Bronchial epithelial cell (primary cell): ENCODE measurements at places on chromosomes 4 and X.

GRCh38 chrX:39667191-39667590 is 430.6 kb downstream of the BCOR start:
- DNase-seq: no peak

DNA sequence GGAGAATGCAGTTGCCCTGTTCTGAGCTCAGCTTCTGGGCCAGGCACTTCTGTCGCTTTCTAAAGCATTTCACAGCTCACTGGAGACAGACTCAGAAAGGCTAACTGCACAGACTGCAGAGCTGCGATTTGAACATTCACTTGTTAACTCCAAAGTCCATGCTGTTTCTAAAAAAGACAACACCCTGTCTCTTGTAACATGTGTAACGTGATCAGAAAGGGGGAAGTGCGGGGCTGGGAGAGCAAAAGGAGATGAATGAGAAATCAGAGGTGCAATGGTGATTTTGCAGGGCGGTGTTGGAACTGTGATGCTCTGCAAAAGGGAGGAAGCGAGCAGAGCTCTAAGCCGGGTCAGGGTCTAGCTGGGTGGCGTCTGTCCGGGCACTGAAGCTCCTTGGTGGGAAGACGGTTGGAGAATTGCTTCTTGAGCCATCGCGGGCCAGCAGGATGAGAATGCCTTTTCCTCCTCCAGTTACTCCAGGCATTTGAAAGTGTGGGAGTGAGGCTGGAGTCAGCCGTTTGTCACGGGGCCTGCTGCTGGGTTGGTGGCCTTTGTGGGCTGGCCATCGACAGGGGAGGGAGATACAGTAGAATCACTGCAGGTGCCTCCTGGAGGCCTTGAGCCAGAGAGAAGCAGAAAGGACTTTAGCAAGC is 20.3 kb downstream of the TBC1D14 start:
- no peak for DNase-seq

GRCh38 chrX:153970357-153971123 is 1.1 kb downstream of the HCFC1 start:
- no peak for DNase-seq

DNA sequence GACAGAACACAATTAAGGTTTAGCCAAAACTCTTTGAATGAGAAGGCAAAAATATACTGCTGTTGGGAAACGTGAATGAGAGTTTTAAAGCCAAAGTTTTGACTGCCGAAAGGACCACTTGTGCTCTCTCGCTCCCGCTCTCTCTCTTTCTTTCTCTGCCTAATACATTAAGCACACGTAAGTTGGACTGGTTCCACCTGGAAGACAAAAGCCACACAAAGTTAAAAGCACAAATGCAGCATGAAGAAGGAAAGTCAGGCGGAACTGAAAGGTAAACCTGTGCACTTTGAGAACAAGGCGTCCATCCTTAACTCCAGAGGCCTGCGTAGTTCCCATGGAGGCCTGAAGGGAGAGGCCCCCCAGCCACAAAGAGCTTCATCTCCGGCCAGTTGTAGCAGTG is 1.9 kb downstream of the DCAF12L2 start:
- DNase-seq: no peak

- DNase-seq: no peak
These were observed 1.5 kb downstream of the ZNF718 start for GRCh38 chr4:125833-126232.

GRCh38 chr4:8502836-8503585 is 62.4 kb downstream of the TRMT44 start:
- no peak for DNase-seq

GRCh38 chr4:78168029-78168428 is 110.9 kb downstream of the FRAS1 start:
- DNase-seq: no peak

DNA sequence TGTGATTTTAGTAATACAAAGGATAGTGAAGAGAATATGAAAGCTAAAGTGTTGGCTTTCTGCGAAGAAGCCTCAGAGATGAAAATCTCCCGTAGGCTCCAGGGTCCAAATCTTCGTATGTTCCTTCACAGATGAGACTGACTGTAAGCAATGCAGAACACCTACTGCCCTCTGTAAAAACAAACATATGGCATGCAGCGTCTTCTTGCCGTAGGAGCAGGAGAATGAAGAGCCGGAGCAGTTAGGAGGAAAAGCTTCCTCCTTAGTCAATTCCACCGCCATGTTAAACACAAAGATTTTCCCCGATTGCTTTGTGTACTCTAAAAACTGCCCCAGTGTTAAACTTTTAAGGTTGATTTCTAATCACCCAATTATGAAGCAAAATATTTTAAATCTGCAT is 22.5 kb downstream of the RWDD4 start:
- DNase-seq: peak; percentile 49

- DNase-seq: no peak
These were observed 815.8 kb downstream of the TRIML1 start for GRCh38 chr4:188955066-188955465.

GRCh38 chr4:105896461-105896942 is 1.2 kb downstream of the NPNT start:
- DNase-seq: no peak

GRCh38 chrX:53695946-53696549 is 9.5 kb upstream of the HUWE1 start:
- no peak for DNase-seq

DNA sequence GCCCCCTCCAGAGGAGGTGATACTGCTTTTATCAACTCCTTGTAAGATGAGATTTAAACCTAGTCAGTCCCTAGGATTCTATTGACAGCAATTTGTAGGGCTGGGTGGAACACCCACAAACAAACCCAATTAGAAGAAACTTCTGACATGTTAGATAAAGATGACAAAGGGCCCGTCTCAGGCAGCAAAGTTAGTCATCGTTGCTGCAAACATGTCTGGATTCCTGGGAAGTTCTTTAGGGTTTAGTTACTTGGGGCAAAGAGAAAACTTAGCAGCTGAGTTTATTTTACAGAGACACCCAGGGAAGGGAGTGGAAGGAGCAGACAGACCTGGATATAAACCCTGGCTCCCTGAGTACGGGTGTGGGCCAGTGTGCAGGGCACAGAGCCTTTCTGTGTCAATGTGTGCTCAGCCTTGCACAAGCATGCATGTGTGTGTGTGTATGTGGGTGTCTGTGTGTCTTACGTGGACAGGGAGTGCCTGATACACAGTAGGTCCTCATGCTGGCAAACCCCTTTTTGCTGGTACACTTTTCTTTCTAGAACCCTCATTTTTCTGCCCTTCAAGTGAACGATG is 130.0 kb upstream of the STX18 start:
- DNase-seq: no peak

- peak; percentile 82 for DNase-seq
These were observed 35.3 kb upstream of the CXCL8 start for GRCh38 chr4:73705056-73705432.

DNA sequence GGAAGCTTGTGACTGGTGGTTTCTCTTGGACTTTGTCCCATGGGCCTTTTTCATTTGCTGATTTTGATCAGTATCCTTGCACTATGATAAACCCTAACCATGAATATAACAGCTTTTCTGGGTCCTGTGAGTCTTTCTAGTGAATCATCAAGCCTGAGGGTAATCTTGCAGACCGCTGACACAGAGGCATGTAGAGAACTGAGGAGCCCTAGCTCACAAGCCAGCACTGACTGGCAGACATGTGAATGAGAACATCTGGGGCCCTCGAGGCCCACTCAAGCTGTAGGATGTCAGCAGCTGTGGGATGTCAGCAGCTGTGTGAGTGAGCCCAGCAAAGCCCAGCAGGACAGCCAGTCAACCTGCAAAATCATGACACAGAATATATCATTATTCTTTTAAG is 36.7 kb downstream of the HMGB3 start:
- peak; percentile 74 for DNase-seq

DNA sequence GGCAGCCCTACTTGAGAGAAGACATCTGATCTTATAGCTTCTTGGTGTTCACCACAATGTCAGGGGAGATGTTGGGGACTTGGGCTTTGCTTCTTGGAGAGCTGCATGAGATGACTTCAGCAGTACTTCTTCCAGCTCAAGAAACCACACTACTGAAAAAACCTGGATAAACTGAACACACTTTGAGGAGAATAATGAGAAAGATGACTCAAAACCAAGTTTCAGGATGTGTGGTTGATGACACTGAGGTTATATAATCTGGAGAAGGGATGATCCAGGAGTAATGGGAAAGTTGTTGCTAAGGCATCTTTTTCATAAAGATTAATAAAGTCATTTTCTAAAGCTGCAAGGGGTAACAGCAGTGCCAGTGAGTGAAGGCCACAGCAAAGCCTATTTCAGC is 58.4 kb upstream of the PNPLA4 start:
- DNase-seq: peak; percentile 39

DNA sequence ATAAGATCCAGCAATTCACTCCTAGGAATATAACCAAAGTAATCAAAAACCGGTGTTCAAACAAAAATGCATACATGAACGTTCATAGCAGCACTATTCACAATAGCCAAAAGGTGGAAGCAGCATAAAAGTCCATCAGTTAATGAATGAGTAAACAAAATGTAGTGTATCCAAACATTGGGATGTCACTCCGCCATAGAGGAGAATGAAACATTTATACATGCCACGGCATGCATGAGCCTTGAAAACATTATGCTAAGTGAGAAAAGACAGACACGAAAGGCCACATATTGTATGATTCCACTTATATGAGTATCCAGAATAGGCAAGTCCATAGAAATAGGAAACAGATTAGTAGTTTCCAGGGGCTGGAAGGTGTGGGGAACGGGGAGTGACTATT is 11.0 kb upstream of the PDLIM3 start:
- no peak for DNase-seq

DNA sequence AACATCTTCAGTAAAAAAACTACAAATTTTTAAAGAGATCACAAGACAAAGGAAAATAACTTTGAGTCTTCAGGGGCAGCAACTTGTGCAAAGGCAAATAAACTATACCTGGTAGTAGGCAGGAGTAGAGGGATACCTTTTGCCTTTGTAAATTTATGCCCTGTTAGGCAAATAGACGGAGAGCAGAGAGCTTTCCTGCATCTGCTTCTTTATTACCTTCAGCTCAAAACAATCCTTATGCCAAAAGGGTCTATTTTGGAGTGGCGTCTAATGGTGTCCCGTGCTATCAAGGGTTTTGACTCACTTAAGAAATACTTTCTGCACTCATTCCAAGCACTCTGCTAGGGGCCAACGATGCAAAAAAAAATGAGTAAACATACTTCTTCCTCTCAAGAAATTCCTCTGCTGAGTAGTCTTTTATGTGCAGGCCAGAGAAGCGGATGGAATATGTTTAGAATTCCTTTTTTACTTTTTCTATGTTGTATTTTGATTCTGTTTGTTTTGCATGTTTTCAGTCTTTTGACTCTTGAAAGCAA is 131.9 kb downstream of the ANXA5 start:
- DNase-seq: no peak

- DNase-seq: no peak
These were observed 57.5 kb downstream of the MAML3 start for GRCh38 chr4:140096483-140096861.

- DNase-seq: no peak
These were observed 1664.6 kb upstream of the ADGRL3 start for GRCh38 chr4:59535541-59535940.

DNA sequence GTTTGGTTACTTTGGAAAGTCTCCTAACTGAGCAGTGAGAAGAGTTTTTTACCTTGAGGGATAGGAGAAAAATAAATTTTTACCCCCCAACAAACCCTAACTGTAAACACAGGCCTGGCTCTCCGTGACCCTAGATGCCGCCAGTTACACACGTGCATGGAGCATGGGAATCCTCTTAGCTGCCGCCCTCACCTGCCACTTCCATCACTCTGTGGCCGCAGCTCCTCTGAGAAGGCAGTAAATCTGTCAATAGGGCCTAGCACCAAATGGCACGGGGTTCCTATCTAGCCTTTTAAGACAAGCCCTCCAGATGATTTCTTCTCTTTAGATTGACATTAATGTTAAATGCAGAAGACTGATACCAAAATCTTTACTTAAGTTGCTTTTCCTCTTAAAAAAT is 330.3 kb upstream of the FAM241A start:
- DNase-seq: no peak

DNA sequence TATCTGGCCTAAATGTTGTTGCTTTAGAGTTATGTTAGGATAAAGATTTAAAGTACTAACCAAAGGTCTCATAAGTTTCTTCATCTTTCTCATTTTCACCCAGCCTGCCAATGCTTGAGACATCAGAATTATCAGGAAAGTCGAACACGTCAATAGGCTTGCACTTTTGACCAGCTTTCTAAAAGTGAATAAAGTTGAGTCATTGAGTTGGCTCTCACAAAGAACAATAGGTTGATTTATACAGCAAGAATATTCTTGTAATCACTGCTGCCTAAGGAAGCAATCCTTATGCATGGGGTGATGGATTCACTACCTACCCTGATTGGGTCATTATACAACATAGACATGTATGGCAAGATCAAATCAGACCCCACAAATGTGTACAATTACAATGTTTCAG is 5.0 kb downstream of the CENPU start:
- peak; percentile 88 for DNase-seq

GRCh38 chr4:68655764-68656444 is 14.5 kb downstream of the UGT2B15 start:
- DNase-seq: peak; percentile 15

- no peak for DNase-seq
These were observed 59.8 kb upstream of the RPL34 start for GRCh38 chr4:108560616-108561015.

DNA sequence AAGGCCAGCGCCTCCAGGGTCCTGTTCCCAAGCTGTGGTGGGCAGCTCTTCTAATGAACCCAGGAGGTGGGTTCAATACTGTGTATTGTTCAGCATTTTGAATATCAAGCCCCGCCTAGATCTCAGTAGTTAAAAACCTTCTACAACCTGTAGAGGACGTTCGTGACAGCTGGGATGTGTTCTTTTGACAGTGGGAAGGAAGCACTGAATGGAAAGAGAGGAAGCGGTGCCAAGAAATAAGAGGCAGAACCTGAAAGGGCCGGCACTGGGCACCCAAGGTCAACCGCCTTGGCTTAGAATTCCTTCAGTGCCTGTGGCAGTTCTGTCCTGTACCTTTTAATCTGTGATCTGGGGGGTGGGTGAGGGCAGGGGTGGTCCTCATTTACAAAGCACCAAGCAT is 73.1 kb downstream of the CC2D2A start:
- no peak for DNase-seq

- DNase-seq: no peak
These were observed 548.9 kb downstream of the ARAP2 start for GRCh38 chr4:35695421-35695820.

- no peak for DNase-seq
These were observed 74.1 kb upstream of the STOX2 start for GRCh38 chr4:183831026-183831446.

GRCh38 chr4:186240848-186241491 is 13.7 kb downstream of the KLKB1 start:
- no peak for DNase-seq

GRCh38 chrX:139134316-139134715 is 396.2 kb upstream of the F9 start:
- DNase-seq: no peak

GRCh38 chrX:103437147-103437873 is 61.0 kb downstream of the BEX3 start:
- no peak for DNase-seq

- no peak for DNase-seq
These were observed 747.6 kb upstream of the FTHL17 start for GRCh38 chrX:31819455-31819854.

DNA sequence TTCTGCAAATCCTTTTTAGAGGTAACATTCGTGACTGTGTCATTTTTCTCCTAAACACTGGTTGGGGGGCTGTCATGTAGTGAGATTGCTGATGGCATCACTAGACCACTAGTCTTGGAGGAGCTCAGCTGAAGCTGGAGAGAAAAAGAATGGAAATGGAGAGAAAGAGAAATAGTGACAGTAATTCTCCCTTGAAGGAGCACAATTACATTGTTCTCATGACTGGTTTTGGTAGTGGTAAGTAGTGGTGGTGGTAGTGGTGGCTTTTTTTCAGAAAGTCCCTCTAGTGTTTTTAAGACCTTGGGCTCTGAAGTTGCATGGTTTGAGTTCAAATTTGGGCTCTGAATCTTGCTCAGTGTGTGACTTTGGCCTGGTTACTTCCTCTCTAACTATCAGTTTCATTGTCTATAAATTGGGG is 99.8 kb downstream of the LARP7 start:
- DNase-seq: no peak
